ENCODE measurements at places on chromosomes 5 and 9.
A peak's percentile ranks its signal among the peaks of the same experiment; 100 is the strongest.

DNA sequence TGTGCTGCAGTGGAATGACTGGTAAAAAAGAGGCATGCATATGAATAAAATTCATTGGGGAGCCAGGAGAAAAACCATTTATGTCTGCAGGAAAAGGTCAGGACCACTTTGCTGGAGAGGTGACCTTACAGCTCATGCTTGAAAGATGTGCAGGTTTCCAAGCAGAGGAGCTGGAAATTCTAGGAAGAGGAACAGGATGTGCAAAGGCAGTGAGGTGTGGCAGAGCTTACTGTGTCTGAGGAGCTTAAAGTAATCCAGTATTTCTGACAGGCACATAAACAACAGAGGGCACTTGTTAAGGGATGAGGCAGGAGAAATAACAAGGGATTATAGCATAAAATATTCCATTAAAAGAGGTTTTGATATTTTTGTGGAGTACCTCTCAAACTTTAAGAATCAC is 203.2 kb downstream of the CD180 start:
- DNase-seq: no peak

DNA sequence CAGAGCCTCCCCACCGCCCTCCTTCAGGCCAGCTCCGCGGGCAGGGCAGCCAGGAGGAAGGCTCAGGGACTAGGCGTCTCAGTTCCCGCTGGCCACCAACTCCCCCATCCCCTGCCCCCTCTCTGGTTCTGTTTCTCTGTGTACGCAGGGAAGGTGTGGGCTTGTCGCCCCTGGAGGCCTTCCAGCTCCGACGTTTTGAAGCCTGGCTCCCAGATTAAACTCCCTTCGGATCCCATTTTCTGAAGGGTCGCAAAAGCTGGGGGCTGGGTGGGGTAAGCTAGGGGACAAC is 346 bp downstream of the ATOX1 start:
- no peak for DNase-seq

DNA sequence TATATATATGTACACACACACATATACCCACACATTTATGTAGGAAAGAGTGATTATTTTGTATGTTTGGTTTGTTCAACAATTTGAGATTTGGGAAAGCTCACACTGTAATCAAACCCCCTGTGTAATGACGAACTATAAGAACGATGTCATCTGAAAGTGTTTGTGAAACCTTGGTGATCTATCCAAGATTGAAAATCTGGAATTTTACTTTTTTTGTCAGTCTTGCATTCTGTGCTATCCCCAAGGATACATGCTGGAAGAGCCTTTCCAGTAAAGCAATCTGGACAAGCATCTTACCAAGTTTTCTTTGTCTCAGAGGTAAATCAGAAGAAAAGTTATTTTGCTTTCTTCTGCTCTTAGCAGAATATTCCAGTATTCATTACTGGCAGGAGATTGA is 23.3 kb downstream of the SGCD start:
- no peak for DNase-seq

DNA sequence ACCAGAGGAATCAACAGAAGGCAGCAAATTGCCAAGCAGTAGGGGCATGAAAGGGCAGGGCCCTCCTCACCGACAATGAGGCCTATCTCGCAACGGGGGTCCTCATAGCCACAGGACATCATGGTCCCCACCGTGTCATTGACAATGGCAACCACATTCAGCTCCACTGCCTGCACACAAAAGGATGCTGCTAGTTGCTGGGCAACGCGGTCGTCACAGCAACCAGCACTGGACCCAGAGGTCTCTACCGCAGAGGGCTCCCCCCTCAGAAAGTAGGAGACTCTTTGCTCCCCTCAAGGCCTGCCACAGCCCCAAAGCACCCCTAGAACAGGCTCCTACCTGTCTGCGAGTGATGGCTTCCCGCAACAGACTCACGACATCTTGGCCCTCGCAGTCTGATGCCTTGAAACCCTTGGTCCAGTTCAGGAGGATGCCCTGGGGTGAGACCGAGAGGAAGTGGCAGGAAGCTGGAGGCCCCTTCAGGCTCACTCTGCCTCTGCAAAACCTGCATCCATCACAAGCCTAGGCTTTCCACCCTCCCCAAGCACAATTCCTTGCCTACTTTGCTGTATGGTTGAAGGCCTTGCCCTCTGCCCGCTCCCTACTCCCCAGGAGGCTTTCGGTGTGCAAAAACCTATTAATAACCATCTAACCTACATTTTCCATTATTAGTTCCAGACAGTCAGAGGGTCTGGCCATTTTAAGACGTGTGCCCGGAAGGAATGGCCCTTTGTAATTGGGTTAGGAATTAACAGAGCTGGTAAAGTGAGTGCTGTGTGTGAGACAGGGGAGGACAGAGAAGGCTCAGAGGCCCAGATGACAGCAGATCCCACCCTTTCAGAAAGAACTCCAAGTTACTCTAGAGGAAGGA is 15.2 kb downstream of the HK3 start:
- no peak for DNase-seq

DNA sequence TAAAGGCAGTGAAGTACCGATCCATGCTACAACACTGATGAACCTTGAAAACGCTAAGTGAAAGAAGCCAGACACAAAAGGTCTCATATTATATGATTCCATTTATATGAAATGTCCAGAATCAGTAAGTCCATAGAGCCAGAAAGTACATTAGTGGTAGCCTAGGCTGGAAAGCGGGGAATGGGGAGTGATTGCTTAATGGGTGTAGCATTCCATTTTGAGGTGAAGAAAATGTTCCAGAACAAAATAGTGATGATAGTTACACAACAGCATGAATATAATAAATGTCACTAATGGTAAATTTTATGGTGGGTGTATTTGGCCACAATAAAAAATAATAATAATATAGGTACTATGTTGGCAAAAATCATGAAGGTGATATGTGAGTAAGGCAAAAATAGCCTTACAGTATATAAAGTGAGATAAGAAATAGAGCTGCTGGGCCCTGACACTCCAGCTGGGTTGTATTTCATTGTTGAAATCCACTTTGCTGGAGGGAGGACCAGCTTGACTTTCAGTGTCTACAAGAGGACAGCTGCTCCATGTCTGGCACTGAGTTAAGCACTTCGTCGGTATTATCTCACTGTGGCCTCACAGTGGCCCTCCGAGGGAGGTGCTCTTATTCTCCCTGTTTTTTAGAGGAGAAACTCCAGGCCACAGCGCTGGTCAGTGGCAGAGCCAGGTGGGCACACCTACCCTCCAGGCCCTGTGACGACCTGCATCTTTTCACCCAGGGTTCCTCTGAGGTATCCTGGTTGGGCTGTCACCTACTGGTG is 22.4 kb upstream of the ANGPTL2 start:
- DNase-seq: no peak

DNA sequence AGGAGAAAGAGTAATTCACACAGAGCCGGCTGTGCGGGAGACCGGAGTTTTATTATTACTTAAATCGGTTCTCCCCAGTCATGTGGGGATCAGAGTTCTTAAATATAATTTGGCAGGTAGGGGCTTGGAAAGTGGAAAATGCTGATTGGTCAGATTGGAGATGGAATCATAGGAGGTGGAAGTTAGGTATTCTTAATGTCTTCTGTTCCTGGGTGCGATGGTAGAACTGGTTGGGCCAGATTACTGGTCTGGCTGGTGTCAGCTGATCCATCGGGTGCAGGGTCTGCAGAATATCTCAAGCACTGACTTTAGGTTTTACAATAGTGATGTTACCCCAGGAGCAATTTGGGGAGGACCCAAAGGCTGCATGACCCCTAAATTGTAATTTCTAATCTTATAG is 4.6 kb upstream of the CERCAM start:
- DNase-seq: no peak

- DNase-seq: no peak
Measured at GRCh38 chr5:121693864-121694263, 157.8 kb upstream of the FTMT start.

DNA sequence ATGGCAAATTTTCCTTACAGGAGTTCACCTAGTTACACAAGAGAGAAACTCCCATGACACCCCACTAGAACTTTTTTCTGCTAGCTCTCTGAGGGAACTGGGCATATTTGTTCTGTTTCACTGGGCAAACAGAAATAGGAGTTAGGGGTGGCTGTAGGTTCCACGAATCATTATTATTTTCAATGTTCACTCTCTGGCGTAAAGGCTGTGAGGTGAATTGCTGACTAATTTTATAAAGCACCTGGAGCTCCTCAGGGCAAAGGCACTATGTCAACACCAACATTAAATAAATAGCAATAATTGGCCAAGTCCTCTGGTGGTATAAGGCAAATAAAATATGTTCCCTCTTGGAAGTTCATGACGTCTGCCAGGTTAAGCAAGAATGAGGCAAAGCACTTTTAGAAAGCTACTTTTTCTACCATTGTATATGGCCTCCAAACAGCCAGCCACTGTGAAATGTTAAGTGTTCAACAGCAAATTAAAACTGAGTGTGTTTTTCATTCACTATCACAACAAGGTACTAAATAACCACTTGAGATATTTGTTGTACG is 344.6 kb downstream of the PDE4D start:
- no peak for DNase-seq

GRCh38 chr5:16321284-16321683 is 141.7 kb upstream of the MARCHF11 start:
- DNase-seq: no peak

- DNase-seq: no peak
Measured at GRCh38 chr9:133874060-133874657, 118.0 kb downstream of the VAV2 start.

- DNase-seq: peak; percentile 99
Measured at GRCh38 chr9:127561491-127562278, 50.4 kb upstream of the STXBP1 start.

- no peak for DNase-seq
Measured at GRCh38 chr9:37198039-37198729, 77.8 kb downstream of the ZCCHC7 start.

- DNase-seq: no peak
Measured at GRCh38 chr9:6869081-6869948, 111.5 kb downstream of the KDM4C start.

- DNase-seq: no peak
Measured at GRCh38 chr5:33608344-33609041, 167.7 kb downstream of the TARS1 start.

GRCh38 chr9:23538067-23538402 is 288.0 kb downstream of the ELAVL2 start:
- no peak for DNase-seq

- DNase-seq: no peak
Measured at GRCh38 chr9:114196979-114197622, 41.8 kb downstream of the COL27A1 start.

DNA sequence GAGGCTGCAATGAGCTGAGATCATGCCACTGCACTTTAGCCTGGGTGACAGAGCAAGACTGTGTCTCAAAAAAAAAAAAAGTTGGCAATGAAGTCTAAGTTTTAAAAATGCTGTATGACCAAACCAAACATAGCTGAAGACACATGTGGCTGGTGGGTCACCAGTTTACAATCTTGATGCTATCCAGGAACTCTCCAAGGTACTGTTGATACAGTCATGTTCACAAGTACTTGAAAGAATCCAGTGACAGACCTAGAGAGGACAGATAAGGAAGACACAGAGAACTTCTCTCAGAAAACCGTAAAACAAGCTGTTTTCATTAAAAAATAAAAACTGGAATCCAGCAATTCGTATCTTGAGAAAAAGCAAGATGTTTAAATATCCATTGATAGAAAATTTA is 95.7 kb downstream of the ACTBL2 start:
- peak; percentile 22 for DNase-seq

- no peak for DNase-seq
Measured at GRCh38 chr9:110143950-110144545, 63.9 kb downstream of the C9orf152 start.

- DNase-seq: no peak
Measured at GRCh38 chr5:1672396-1672795, 127.2 kb downstream of the MRPL36 start.

GRCh38 chr5:136038635-136039034 is 9.8 kb downstream of the TGFBI start:
- DNase-seq: peak; percentile 34

GRCh38 chr9:74125941-74126340 is 371.2 kb upstream of the RORB start:
- DNase-seq: peak; percentile 9

GRCh38 chr9:122841501-122841900 is 13.1 kb upstream of the PDCL start:
- no peak for DNase-seq

DNA sequence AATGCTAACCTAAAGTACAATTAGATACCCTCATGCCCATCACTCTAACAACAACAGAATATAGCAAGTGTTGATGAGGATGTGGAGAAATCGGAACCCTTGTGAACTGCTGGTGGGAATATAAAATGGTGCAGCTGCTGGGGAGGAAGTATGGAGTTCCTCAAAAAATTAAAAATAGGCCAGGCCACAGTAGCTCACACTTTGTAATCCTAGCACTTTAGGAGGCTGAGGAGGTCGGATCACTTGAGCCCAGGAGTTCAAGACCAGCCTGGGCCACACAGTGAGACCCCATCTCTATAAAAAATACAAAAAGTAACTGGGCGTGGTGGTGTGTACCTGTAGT is 18.0 kb upstream of the MRNIP start:
- DNase-seq: no peak

- DNase-seq: no peak
Measured at GRCh38 chr9:108436448-108436847, 419.3 kb downstream of the ACTL7B start.

DNA sequence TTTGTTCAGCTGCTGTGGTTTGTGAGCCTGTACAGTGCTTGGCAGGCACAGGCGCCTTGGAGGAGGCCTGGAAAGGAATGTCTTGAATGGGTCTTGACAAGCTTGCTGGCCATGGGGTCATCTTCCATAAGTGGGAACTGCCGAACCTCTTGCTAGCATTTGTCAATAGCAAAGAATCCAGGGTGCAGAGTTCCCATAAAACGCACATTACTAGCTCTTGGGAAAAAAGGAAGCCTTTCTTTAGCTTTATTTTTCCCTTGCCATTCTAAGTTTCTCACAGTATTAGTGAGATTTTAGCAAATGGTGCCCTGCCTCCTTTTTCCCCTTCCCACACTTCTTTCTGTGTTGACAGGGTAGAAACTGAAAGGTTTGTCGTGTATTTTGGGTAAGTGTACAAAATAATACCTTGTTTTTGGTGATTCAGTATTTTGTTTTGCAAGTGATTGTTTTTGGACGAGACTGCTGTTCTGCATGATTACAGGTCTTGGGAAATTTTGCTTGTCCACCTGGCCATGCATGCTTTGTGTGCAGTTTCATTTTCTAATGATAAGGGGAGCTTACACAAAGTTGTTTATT is 82.0 kb downstream of the ADGRV1 start:
- no peak for DNase-seq

GRCh38 chr9:18294229-18294628 is 179.7 kb upstream of the ADAMTSL1 start:
- DNase-seq: no peak

GRCh38 chr5:2810644-2811043 is 59.2 kb upstream of the IRX2 start:
- no peak for DNase-seq

DNA sequence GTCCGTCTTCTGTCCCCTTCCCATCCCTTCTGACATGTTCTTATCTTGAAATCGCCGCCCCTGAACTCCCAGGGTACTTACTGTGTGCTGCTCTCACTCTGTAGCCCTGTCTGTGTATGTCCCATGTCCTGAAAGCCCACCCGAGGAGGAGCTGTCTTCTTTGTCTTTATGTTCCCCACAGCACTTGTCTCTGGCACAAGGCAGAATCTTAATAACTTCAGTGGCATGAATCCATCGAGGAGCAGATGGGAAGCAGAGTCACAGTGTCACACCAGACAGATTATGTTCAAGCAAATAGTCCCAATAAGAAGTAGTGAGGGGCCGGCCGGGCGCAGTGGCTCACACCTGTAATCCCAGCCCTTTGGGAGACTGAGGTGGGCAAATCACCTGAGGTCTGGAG is 29.7 kb upstream of the LTC4S start:
- DNase-seq: no peak

GRCh38 chr9:135906291-135907005 is 898 bp downstream of the CAMSAP1 start:
- peak; percentile 36 for DNase-seq

GRCh38 chr5:62486672-62487071 is 74.1 kb downstream of the IPO11 start:
- DNase-seq: no peak
